ENCODE measurements at places on chromosomes 16 and 17.

DNA sequence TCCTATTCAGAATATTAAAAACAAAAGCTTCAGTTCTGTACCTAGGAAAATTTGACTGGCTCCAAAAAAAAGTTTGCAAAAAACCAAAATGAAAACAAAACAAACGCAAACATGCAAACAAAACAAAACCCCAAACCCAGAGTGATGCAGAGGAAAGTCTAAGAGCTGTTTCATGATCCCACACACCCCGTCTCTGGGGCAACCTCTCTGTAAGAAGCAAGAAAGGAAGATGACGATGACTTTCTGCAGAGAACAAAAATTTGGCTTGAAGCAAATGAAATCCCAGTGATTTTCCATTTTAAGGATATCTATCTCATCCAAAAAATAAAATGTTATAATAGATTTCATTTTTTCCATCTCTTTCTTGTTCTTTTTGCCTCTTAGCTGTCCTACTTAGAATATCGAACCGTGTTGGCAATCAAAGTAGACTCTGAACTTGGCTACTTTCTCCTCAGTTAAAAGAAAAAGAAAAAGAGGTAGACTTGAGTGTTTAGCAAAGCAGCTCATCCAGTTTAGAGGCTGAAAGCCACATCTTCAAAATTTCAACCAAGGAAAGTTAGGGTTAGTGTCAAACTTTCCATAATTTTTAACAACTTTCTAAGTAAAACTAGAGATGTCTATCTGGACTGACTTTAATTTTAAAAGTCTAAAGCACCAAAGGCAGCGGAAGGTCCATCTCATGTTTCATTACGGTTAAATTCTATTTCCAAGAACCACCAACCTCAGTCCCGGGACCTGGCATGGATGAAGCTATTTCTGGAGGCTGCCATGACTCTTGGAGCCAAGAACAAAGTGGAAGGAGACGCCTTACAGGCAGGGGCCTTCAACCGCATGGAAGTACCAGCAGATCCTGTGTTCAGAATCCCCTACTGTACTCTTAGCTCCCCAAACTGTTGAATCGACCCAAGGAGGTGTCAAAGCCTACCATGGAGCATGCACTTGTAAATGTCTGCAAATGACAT lies 180.8 kb downstream of the XYLT1 start:
- DNase-seq, result no peak

GRCh38 chr16:12906271-12906670 lies 4.9 kb downstream of the SHISA9 start:
- no peak for DNase-seq

GRCh38 chr17:49210158-49211029 lies at the start of the genes ABI3 and GNGT2:
Gene ABI3 (plus strand): TSS chr17:49210707. CDS start chr17:49210725, 18 bp downstream.
Gene GNGT2 (minus strand): TSS chr17:49210574. CDS start chr17:49207422, 3,152 bp downstream.
- no peak for DNase-seq

GRCh38 chr16:23976524-23976923 lies 140.7 kb downstream of the PRKCB start:
- DNase-seq, result no peak

DNA sequence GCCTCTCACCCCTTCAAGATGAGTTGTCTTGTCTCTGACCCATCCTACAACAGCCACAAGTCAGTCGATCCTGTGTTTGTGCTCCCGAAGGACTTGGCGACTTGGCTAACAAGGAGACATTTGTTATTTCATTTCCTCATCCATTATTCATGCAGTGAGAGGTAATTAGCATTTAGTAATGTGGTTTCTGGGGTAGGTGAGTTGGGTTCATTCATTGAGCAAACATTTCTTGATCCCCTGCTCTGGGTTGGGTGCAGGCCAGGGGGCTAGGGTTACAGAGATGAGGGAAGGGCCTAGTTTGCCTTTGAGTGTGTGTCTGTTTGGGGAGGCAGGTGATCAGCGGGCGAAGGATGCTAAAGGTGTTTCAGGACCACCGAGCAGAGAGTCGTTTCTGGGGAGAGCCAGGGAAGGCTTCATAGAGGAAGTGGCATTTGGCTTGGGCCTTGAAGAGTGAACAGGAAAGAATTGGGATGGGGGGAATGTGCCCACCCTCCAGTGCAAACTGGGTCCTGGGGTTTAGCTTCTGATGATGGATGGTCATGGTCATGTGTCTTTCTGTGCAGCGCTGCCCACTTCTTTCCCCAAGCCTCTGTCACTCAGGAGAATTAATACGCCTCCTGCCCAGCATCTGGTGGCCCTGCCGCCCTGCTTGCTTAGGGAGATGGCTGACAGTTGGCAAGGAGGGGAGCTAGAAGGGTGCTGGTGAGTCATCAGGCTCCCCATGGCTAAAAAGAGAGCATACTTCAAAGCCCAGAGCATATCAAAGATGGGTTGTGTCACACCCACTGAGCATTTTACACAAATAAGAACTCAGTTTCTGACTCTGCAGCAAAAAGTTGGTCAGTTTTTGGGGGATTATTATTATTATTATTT lies 38.5 kb downstream of the MSI2 start:
- peak; percentile 74 for DNase-seq

GRCh38 chr17:8002721-8003593 lies 542 bp downstream of the GUCY2D start:
- no peak for DNase-seq

DNA sequence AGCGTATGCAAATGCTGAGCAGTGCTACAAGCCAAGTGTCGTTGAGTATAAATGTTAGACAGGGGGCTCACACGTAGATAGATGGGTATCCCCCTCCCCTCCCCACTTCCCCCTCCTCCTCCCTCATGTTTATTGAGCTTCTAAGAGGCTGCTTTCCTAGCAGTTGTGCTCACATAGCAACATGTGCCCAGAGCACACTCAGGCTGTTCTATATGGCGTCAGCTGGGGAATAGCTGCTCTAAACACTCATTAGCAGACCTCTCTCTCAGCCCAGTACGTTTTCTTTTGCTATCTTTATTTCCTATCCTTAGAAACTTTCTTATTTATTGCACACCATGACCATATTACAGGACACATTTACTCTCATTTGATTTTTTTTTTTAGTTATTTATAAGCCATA lies 1.8 kb downstream of the KCNJ2 start:
- no peak for DNase-seq

DNA sequence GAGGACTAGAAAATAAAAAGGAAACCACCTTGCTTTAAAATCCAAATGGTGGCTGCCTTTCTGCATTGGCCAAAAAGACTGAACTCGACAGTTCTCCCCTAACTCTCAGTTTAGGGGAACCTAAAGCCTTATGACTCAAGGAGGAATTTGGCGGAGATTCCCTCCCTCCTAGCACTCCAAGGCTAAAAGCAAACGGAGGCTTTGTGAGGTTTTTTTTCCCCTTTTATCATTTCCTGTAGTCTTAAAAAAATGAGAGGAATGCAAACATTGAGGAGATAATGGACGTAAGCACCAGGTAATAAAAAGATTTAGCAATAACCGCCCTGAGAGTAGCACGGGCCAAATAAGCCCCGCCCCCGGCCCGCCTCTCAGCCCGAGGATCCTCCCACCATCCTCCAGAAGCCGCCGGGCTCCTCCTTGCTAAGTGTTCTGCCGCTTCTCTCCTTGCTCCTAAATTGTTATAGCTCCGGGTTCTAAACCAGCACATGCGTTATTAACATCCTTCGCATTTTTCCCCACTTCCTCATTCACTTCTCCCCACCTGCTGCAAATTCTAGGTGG lies 5.8 kb upstream of the KIFC3 start:
- DNase-seq, result peak; percentile 72
